ENCODE measurements at places on chromosomes 16 and 17. TPM values are rescaled to one million over a fixed set of nuclear protein-coding genes. Genes with fewer than 3 reads are reported as not detected.

DNA sequence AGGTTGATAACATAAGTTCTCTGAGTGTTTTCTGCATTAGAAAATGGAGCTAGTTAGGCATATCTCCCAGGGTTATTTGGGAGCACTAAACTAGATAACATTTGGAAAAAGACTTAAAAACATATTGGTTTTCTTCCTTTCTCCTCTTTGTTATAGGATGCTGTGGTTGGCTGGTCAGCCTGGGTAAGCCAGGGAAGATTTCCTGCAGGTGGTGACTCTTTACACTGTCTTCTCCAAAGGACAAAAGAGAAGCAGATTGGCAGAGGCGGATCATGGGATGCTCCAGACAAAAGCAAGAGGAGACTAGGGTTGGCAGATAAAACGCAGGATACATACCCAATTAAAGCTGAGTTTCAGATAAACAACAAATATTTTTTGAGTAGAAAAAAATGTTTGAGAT, 6.2 kb upstream of the CRYBA1 start:
- DNase-seq = no peak

- no peak for DNase-seq
Measured at GRCh38 chr16:84182680-84183571, 3.9 kb downstream of the TAF1C start.

DNA sequence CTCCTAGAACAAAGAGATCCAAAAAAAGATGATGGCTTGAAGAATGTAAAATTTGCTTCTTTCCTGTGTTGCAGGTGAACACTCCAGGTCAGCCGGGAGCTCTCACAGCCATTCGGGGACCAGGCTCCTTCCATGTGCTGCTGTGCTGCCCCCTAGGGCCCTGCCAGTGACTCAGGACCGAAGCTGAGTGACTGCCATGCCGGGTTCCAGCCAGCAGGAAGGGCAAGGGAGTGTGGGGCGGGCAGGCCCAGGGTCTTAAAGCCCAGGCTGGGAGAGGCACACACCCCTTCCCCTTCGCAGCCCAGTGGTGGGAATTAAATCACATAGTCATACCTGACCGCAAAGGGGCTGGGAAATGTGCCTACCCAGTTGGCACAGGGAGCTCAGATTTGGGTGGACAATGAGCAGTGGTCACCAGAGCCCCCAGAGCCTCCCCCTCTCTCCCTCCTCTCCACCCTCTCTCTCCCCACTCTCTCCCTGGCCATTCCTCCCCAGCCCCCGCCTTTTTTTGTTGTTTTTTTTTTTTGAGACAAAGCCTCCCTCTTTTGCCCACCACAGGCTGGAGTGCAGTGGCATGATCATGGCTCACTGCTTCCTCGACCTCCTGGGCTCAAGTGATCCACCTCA, 11.5 kb downstream of the EPOP start:
- DNase-seq = no peak

DNA sequence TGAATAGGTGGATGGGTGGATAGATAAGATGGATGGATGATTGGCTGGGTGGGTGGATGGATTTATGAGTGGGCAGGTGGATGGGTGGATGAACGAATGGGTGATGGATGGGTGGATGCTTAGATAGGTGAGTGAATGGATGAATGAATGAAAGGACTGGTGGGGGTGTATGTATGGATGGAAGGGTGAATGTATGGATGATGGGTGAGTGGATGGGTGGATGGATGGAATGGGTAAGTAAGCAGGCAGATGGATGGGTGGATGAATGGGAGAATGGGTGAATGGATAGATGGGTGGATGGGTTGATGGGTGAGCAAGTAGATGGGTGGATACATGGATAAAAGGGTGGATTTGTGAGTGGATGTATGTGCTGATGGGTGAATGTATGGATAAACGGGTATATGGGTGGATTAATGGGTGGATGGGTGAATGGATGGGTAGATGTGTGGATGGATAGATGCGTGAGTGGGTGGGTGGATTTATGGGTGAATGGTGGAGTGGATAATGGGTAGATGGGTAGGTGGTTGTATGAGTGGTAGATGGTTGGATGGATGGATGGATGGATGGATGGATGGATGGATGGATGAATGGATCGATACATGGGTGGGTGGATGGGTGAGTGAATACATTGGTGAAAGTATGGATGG, 682.6 kb downstream of the HS3ST4 start:
- DNase-seq = no peak

DNA sequence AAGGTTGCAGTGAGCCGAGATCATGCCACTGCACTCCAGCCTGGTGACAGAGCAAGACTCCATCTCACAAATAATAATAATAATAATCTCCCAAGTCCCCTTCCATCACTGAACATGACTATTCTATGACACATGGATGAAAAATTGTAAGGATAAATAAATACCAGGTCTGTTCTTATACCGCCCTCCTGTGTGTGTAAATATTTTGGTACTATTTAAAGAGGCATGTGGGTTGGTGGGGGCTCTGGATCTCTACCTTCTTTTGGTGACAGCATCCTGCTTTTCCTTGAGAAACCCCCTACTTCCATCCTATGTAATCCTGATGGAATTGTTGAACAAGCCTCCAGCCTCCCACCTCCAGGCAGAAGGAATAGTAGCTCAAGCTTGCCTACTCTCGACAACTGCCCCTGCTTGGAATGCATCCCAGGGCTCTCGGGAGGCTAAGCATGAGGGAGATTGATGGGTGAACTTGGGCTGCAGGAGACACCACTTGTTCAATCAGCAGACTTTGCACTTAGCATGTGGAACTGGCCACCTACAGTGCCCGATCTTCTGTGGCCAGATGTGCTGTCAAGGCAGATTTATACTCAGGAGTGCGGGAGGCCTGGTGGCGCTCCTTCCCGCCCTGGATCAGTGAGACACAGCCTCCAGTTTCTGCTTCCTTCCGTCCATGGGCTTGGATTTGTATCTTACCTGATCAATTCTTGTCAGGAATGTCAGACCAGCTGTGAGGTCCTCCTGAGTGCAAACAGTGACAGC, 287.4 kb downstream of the SLC39A11 start:
- DNase-seq = no peak

- no peak for DNase-seq
Measured at GRCh38 chr17:4987767-4988567, 492 bp upstream of the CAMTA2 start.

The FN3K gene
- total RNA-seq = 8.1 TPM

The KRTAP9-4 gene
- 6.5 TPM for total RNA-seq

The ARL5C gene
- total RNA-seq = not detected

The HNF1B gene
- total RNA-seq = not detected

All from skin of body (tissue), 3 donors.